ENCODE measurements at places on chromosomes 6 and 20. TPM values are rescaled to one million over a fixed set of nuclear protein-coding genes. Genes with fewer than 3 reads are reported as not detected.

- DNase-seq = no peak
These were observed 7.1 kb downstream of the BMP7 start for GRCh38 chr20:57259121-57259937.

- DNase-seq = peak; percentile 74
These were observed 168.2 kb upstream of the CST7 start for GRCh38 chr20:24780674-24781417.

- DNase-seq = no peak
These were observed 14.1 kb downstream of the TRMT6 start for GRCh38 chr20:5936238-5936637.

The WFDC10B gene
- not detected for total RNA-seq

The PCMTD2 gene
- total RNA-seq = 33.7 TPM

The C6orf52 gene
- total RNA-seq = 1.1 TPM

The BLOC1S5 gene
- 10.2 TPM for total RNA-seq

DNA sequence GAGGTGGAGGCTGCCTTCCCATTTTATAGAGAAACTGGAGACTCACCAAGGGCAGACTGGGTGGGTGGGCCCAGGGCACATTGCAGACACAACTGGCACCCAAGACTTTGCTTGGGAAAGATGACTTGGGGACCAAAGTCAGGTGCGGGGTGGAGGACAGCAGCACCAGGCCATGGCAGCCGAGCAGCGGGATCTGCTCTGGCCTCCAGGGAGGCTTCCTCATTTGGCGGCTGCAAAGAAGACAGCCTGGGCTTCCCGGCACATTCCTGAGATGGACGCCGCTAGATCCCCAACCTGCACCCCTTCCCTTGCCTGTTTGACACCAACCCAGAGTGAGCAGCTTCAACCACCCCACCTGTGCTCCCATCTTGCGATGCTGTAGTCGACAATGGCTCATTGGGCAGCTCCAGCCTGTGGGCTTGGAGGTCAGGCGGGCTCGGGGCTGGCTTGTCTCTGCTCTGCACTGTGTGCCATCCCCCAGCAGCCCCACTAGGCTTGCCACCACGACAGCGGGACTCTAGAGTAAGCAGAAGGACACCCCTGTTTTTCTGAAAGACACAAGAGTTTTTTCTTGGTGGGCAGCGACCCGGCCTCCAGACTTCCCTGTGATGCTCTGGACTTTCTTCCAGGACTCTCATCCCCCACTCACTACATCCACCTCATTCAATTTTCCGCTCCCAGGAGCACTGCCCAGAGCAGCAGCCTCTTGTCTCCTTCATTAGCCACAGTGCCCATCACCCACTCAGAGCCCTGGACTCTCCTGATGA, 184.9 kb upstream of the CST7 start:
- DNase-seq = peak; percentile 82

GRCh38 chr20:4962241-4962855, 39.0 kb downstream of the SLC23A2 start:
- DNase-seq = no peak

The UBR2 gene
- 26.7 TPM for total RNA-seq

Measured in mesenteric fat pad (tissue), 1 donor.